ENCODE measurements at places on chromosomes 7 and 10.

DNA sequence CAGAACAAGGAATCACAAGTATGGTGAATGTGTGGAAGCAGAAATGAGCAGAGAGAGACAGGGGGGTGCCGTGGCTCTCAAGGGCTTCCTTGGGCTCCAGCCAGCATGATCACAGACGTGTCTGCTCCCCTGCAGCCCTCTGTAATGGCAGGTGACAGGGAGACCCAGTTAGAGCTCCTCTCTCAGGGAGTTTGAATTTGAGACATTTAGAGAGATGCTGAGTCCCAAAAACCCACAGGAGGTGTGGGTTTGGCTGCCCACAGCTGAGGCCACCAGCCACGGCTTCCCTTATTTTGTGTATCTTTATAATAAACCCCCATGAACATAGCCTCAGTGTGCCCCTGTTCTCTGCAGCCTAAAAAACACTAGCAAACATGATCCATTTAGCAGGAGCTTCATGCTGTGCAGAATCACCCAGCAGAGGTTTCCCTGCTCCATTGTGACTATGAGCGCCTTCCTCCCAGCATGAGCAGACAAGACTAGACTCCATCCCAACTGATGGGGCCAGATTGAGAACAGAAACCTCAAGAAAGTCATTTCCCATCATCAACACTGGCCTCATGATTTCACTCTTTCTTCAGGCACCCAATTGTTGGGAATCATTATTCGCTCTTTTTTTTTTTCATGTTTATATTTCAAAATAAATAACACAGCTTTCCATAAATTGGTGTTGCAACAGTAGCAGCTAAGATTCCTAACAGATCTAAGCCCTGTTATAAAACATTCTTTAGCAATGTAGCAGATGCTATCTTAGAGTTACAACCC is 13.4 kb downstream of the NOD1 start:
- DNase-seq, result no peak

- no peak for DNase-seq
Observed at GRCh38 chr7:20211376-20211775, 5.8 kb downstream of the MACC1 start.

- DNase-seq, result no peak
Observed at GRCh38 chr10:42975558-42976340, 101.1 kb upstream of the RET start.

- DNase-seq, result no peak
Observed at GRCh38 chr7:117777335-117778142, 95.7 kb downstream of the CTTNBP2 start.

DNA sequence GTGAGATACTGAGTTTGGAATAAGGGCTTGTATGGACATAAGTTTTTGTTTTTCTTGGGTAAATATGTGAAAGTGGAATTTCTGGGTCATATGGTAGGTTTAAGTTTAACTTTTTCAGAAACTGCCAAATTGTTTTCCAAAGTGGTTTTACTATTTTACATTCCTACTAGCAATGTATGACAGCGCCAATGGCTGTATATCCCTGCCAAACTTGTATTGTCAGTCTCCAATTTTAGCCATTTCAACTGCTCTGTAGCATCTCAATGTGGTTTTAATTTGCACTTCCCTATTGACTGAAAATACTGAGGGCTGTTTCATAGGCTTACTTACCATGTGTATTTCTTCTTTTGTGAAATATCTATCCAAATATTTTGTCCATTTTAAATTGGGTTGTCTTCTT is 90.5 kb upstream of the ZNF32 start:
- no peak for DNase-seq

GRCh38 chr7:117731455-117731854 is 141.8 kb downstream of the CTTNBP2 start:
- DNase-seq, result no peak

DNA sequence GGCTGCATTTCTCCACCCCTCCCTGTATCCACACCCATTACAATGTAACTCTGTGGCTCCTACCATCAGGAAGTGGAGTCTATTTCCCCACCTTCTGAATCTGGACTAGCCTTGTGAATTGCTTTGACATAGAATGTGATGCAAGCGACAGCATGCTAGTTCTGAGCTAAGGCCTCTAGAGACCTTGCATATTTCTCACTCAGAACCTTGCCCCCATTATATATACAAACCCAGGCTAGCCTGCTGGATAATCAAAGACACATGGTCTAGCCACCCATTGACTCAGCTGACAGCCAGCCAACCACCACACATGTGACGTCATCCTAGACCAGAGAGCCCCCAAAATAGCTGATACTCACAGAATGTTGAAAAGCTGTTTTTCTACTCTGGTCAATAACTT is 77.9 kb downstream of the CCDC71L start:
- no peak for DNase-seq

GRCh38 chr10:10878963-10879362 is 138.7 kb upstream of the CELF2 start:
- no peak for DNase-seq

GRCh38 chr7:64802699-64803098 is 8.5 kb downstream of the ZNF138 start:
- DNase-seq, result no peak

DNA sequence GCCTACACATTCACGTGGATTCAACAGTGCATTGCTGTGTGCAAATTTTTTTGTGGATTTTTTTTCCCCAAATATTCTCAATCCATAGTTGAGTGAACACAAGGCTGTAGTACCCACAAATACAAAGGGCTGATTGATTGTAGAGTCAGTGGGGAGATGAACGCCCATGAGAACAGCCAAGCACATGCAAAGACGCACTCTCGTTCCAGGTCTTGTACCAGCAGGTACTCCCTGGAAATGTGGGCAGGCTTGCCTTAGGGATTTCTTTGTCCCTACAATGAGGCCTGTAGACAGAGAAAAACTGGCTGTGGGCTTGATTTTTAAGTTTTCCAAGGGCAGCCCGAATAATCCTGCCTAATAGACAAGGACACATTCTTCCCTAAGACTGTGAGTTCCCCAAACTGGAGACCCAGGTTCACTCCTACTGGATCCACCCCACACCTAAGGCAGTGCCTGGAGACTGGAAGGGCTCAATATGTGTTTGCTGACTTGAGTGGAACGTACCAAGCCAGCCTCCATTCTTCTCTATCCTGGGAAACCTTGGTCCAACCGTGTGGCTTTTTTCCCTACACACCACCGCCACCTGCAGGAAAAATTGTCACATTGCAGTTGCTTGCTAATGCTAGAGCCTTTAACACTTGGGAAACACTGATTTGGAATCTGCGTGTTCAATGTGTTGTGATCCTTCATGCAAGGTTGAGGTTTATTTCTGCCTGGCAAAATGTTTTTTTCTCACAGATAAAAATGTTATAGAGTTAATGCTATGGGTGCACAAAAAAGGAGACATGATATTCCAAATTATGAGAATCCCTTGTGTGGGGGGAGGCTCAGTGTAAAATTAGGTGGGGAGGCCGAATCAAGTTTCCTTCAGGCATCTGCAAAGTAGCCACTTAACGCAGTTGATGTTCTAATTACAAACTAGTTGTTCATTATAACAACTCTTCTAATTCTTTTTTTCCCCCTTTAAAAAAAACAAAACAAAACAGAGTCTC is 49.3 kb downstream of the PPP1R17 start:
- no peak for DNase-seq

- DNase-seq, result no peak
Observed at GRCh38 chr10:119211176-119211575, 3.8 kb downstream of the GRK5 start.

GRCh38 chr10:45239642-45240041 is 75.8 kb downstream of the OR13A1 start:
- DNase-seq, result no peak

- no peak for DNase-seq
Observed at GRCh38 chr7:51288896-51289622, 27.6 kb downstream of the COBL start.

- no peak for DNase-seq
Observed at GRCh38 chr10:117967149-117967650, 79.5 kb downstream of the RAB11FIP2 start.

DNA sequence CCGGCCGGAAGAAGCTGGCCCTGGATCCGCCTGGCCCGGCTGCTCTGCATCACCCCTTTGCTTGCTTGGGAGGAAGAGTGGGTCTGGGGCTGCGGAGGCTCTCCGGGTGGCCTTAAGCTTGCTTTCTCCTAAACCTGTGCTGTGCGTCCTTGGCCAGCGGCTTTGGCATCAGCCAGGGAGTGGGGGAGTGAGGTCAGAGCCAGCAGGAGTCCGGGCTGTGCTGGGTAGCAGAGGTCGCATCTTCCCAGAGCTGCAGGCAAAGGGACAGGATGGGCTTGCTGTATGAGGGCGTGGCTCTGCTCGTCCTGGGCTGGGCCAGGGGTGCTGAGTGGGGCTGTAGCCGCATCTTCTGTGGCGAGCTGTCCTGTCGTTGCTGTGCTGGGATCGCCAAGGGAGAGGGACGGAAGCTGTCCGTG is 21.1 kb downstream of the BNIP3 start:
- DNase-seq, result no peak

DNA sequence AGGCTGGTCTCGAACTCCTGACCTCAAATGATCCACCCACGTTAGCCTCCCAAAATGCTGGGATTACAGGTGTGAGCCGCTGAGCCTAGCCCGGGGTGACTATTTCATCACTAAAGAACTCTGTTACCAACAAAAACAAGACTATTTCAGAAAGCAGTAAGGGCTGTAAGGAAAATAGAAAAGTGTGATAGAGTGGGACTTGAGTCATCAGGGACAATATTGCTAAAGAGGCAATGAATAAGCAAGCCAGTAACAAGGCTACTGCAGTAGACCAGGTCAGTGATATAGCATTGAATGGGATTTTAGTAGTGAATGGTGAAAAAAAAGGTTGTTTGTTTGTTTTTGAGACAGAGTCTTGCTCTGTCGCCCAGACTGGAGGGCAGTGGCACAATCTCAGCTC is 51.7 kb downstream of the SVOPL start:
- DNase-seq, result no peak

DNA sequence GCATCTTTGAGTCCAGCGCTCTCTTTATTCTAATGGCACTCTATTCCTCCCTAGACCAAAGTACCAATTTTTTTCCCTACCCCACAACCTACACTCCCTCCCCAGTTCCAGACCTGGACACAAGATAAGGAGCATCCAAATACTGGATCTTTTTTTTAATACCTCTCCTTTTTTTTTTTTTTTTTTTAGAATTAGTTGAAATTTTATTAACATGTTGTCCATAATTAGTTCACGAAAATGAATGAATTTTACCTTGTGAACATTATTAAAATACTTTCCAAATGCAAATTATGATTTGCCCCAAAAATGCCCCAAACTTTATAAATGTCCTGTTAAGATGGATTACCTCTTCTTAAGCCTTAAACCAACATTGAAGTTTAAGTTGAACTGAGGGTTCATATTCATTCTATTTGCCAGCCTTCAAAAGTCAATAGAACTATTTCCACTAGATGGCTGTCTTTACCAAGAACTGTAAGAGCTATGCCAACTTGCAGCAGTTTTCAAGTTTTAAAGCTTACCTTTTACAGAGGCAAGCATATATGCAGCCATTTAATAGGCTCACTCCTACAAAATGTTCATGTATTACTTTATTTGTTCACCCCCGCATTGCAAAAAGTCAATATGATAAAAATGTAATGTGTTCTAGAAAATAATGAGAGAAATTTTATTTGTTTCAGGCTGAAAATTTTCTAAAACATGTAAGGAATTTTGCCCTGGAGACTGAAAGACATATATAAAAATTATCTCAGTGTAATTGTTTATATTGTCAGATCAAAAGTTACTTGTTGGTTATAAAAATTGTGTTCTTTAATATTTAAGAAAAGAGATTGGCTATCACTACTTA is 39.7 kb upstream of the TNKS2 start:
- no peak for DNase-seq

DNA sequence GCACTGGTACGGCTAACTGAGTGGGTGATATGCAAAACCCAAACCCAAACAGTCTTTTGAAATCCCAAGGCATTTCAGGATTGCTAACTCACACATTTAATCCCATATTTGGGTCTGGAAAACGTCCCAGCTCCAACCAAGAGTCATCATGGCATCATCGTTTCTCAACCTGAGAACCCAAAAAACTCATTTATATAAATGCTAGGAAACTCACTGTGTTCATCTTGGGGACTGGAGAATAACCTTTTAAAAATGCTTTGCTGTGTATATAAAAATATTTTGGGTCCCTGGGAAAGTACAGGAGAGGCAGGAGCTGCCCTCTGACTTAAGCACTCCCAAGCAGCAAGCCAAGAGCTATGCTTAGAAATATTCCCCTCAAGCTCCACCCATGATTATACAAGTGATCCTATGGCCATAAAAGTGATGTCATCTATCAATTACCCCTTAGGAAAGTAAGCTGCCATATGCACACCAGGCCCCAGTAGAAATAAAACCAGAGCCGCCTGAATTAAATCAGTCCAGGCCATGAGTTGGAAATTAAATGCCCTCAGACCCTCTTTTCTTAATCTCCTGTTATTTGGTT is 352.1 kb downstream of the FRMD4A start:
- DNase-seq, result no peak

DNA sequence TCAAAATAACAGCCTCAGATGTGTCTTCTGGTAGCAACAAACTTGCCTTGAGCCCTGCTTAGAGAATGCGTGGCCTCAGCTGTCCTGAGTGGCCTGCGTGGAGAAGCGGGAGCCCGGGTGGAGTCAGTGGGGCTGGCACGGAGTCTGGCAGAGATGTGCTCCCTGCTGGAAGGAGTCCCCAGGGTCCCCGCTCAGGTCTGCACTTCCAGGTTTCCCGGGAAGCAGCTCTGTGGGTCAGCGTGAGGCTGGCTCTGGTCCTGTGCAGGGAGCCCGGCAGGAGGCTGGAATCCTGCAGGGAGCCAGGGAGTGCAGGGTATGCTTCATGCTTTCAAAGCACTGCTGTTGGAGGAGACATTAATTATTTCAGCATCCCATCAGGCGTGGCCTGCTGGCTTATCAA is 10.1 kb downstream of the CPSF4 start:
- no peak for DNase-seq

- no peak for DNase-seq
Observed at GRCh38 chr7:936386-937054, 18.0 kb downstream of the ADAP1 start.

GRCh38 chr10:80158598-80159127 is 26.1 kb downstream of the PLAC9 start:
- DNase-seq, result peak; percentile 83

- no peak for DNase-seq
Observed at GRCh38 chr10:45428611-45429510, 54.8 kb downstream of the ALOX5 start.

DNA sequence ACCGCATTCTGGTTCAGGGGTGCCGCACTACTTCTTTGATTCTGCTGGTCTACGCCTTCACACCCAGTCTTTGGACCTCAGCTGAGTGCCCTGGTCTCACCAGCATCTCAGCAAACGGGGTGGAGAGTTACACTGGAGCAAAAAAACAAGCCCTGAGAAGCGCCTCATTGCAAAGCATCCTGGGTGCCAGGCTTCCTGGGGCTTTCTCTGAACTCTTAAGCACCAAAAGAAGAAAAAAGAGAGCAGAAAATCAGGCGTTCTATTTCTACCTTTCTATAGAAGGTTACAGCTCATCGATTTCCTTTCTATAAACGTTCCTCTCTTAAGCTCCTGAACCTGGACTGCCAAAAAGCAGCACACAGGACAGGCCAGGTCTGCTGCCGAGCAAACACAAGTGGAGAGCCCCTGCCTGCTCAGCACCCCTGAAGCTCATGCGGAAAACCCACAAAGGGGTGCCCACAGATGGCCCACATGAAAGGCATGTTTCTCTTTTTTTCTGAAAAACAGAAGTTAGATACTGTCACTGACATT is 217.9 kb downstream of the SFMBT2 start:
- no peak for DNase-seq

- peak; percentile 67 for DNase-seq
Observed at GRCh38 chr10:88232029-88232895, 350.9 kb downstream of the RNLS start.

Data from thoracic aorta (tissue), 2 donors.